RWPE1 (cell line): ENCODE measurements at places on chromosomes 12 and 14.

- no peak for DNase-seq
Observed at GRCh38 chr12:58537278-58537677, 383.0 kb downstream of the LRIG3 start.

- DNase-seq: no peak
Observed at GRCh38 chr12:101813117-101813516, 17.6 kb downstream of the GNPTAB start.

GRCh38 chr14:35366056-35366451 lies 38.5 kb downstream of the NFKBIA start:
- no peak for DNase-seq

DNA sequence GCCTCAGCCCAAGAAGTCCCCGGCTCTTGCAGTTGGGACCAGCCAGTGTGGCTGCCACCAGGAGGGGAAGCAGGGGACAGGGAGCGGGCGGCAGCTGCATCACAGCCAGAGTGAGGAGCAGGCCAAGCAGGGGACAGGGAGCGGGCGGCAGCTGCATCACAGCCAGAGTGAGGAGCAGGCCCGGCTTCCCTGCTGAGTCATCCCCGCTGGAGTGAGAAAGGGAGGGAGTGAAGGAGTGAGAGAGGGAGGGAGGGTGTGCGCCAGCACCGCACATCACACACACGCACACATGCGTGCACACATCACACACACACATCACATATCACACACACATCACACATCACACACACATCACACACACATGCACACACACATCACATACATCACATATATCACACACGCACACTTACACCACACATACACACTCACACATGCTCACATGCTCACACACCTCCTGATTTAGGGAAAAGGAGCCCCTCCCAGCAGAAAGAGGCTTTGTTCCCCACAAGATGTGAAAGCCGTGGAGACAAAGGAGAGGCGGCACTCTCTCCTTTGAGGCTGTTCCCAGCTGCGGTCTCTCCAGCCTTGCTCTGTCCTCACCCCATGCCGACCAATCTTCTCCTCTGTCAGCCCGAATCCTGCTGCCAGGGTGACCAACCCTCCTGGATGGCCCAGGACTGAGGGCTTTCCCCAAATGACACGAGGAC lies 16.7 kb upstream of the ZDHHC22 start:
- DNase-seq: peak; percentile 62

DNA sequence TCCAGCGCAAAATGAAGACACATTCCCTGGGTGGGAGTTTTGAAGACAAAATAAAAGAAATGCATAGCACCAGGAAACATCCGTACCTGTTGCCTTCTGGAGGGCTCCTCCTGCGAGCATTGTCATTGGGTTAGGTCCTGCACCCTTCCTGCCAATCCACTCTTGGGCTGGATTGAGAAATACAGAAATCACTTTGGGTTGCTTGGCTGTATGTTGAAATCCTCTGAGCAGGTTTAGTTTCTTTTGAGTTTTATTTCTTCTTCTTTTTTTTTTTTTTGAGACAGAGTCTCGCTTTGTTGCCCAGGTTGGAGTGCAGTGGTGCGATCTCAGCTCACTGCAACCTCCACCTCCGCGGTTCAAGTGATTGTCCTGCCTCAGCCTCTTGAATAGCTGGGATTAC lies 67.6 kb downstream of the ARF6 start:
- DNase-seq: no peak
